ENCODE measurements at places on chromosomes 2 and 18.

DNA sequence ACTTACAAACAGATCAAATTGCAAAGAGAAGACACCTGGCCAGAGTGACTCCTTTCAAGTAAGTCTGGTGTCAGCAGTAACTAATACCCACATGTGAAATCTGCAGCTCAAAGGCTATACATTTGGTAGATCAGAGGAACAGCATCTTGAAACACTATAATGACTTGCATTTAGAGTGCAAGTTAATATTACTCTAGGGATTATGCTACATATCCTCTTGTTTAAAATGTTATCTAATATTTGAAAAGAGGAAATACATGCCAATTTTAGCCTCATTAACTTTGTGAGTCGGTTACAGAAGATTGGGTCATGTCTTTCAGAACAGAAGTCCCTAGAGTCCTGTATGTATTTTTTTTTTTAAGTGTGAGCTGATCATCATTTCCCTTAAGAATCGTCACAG is 15.2 kb downstream of the LANCL1 start:
- no peak for DNase-seq

DNA sequence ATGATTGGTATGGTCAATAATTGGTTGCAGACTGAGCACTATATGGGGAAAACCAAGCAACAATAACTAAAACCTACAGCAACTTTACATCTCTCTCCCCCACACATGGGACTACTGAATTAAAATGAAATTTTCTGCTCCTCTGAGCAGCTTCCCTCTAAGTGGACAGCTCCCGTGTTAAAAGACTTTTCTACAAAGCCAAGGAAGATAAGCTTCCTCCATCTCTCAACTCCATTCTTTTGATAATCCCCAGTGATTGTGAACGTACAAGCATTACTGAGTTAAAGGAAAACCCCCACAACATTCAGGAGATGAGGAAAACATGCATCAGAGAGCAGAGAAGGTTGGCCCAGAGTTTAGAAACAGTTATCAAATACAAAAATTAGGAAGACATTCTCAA is 21.9 kb downstream of the CCBE1 start:
- DNase-seq = no peak

- peak; percentile 100 for DNase-seq
These were observed 6.1 kb downstream of the CHMP1B start for GRCh38 chr18:11857177-11857887.

GRCh38 chr2:109690822-109691541 is 76.8 kb downstream of the SOWAHC start:
- DNase-seq = peak; percentile 22

- DNase-seq = no peak
These were observed 12.0 kb upstream of the DGUOK start for GRCh38 chr2:73914667-73915066.

GRCh38 chr18:11071300-11071699 is 78.1 kb downstream of the PIEZO2 start:
- DNase-seq = no peak

DNA sequence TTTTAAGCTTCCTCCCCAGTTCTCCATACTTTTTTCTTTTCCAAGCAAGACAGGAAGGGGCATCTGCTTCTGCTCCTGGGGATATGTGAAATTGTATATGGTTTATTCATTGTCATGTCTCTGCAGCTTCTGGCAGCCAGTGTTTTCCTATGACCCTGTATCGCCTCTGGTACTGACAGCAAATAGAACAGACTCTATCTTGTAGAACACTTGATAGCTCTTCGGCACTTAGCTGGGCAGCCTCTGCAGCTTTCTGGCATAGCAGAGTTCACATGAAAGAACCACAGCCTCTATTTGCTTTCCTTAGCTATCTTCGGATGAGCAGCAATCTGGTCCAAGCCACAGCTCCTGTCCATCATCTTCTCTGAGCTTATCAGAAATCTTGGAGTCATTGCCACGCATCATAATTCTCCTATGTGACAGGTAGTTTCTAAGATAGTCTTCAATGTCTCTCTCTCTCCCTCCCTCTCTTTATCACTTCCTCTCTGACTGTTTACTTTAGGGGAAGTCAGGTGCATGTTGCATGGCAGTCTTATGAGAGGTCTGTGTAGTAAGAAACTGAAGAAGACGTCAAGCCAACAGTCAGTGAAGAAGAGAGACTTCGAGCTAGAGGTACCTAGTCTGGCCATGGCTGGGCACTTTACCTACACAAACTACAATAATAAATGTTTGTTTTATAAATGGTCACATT is 627.7 kb upstream of the CDH2 start:
- DNase-seq = no peak

- DNase-seq = no peak
These were observed 125.6 kb downstream of the PTRHD1 start for GRCh38 chr2:24667542-24667941.

GRCh38 chr2:195466427-195466826 is 190.6 kb upstream of the SLC39A10 start:
- no peak for DNase-seq

GRCh38 chr18:26476697-26477096 is 71.7 kb downstream of the KCTD1 start:
- DNase-seq = no peak

DNA sequence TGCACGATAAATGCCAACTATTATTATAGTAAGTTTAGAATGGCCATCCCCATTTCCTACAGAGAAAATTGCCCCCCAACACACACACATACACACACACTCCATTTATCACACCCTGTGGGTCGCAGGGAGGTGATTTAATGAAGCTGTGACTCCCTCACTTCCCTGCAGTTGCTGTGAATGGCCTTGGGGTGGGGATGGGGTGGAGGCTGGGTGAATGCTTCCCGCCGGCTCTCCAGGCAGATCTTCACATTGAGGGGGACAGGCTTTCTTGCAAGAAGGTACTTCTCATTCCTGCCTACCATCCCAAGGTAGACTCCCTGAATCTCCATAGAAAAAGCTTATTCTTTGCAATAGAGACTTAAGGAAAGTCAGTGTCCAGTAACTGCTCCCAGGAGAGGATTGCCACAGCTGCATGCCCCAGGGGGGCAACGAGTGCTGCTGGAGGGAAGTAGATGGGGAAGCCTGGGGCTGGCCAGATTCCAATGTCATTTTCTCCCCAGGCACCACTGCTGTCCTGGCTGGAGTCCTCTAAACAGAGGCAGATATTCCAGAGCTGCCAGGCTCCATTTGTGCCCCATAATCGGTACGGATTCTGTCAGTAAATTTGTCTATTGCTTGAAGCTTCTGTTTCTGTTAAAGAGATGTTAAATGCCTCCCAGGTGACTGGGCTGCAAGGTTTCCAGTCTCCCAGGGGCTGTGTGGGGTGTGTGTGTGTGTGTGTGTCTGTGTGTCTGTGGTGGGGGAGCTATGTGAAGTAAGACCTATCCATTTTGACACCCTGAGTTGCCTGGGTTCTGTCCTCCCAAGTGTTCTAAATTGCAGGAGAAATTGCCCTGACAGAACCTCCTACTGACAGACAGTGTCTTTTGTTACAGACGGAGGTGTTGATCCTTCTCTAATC is 265.5 kb downstream of the SRBD1 start:
- DNase-seq = no peak

DNA sequence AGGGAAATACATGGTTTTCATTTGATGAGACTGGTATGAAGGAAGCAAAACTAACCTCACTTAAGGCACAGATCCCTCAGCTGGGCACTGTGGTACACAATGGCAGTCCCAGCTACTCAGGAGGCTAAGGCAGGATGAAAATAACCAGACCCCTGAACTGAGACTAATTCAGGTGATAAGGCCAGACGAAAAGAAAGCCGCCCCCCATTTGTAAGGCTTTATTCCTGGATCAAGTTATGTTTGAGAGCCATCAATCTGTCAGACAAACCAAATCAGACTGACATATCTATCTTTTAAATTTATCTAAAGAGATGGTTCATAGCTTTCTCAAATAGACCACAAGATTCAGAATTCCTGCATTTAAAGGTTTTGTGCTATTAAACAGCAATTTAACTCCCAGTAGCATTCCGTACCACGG is 4.1 kb downstream of the SRSF7 start:
- no peak for DNase-seq

DNA sequence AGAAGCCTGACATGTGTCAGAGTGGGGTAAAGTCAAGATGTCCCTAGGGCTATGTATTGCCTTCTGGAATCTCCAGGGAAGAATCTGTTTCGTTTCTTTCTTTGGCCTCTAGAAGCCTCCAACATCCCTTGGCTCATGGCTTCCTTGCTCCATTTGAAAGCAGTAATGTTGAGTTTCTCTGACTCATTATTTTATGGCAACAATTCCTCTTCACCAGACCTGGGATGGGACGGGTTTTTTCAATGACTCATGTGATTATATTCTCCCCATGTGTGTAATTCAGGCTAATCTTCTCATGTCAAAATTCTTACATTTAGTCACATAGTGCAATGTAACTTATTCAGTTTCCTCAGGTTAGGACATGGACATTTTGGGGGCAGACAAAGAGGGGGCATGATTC is 1038.6 kb downstream of the CBLN2 start:
- DNase-seq = no peak

DNA sequence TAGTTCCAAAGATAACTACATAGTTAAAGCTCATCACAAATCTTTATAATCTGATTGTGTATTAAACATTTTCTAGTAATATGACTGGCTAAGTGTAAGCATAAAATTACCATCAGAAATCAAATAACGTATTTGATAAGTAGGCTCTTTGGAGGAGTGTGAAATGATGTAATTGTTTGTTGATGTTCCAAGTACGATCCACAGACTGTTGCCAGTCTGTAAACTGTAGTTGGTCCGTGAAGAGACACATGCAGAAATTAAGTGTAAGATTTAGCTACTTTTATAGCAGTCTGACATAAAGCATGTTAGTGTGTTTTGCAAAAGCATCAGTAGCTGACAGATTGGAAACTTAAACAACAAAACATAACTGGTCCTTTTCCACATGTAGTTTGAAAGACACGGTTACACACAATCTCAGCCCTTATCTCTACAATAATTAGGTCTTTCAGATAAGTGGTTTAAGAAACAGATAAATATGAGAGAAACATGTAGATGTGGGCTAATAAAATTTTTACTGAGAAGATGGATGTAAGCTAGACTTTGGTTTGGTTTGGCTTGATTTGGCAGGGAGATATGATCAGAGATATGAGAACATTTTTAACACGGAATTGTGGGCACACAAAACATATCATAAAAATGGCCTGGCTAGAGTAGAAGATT is 115.0 kb upstream of the EPB41L5 start:
- DNase-seq = no peak

- DNase-seq = no peak
These were observed 33.0 kb downstream of the CYRIA start for GRCh38 chr2:16632598-16632997.

DNA sequence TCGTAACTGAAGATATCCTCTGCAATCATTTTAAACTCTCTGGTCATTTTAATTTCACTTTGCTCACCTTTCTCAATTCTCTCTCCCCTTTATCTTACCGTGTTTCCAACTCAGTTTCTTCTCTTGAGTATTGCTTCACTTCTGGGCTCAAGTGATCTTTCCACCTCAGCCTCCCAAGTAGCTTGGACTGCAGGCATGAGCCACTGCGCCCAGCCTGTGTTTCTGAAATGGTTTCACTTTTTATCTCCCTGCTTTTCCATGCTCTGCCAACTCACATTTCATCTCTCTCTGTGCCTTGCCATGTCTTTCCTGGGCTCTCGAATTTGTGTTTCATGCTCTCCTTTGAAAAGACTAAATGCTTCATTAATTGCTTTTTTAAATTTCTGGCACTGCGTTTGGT is 30.5 kb upstream of the TMEM131 start:
- no peak for DNase-seq

DNA sequence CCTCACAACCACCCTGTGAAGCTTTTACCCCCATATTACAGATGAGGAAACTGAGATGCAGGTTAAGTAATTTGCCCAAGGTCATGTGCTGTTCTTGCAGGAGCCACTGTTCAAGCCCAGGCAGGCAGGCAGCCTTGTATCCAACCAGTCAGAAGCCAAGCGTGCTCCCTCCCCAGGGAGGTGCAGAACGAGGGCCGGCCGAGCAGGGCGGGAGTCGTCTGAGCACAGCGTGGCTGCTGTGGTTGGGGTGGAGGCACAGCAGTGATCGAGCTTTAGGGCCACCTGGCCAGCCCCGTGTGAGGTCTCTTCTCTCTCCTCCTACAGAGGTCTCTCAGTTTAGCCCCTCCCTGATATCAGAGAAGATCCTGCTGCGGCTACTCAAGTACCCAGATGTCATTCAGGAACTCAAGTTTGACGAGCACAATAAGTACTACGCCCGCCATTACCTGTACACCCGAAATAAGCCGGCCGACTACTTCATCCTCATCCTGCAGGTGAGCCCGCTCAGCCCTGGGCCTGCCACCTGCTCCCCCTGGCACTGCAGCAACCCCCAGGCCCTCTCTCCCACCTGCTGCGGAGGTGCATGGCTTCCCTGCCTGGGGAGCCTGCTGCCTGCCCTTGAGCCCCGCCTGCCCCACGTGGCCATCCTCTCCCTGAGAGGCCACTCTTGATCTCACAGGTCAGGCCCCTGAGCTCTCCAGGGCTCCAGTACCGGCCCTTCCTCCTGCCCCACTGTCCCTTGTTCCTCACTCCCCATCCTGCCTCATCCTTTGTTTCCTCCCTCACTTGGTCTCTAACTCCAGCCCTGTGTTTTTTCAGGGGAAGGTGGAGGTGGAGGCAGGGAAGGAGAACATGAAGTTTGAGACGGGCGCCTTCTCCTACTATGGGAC is 17.1 kb upstream of the CNNM3 start:
- DNase-seq = no peak

GRCh38 chr2:5977477-5977876 is 285.3 kb downstream of the SOX11 start:
- DNase-seq = no peak

- peak; percentile 96 for DNase-seq
These were observed 74.2 kb downstream of the RAB31 start for GRCh38 chr18:9782073-9782857.

- no peak for DNase-seq
These were observed 274.8 kb upstream of the HS6ST1 start for GRCh38 chr2:128593518-128593878.

GRCh38 chr2:98376301-98376910 is 30.1 kb downstream of the CNGA3 start:
- DNase-seq = no peak

DNA sequence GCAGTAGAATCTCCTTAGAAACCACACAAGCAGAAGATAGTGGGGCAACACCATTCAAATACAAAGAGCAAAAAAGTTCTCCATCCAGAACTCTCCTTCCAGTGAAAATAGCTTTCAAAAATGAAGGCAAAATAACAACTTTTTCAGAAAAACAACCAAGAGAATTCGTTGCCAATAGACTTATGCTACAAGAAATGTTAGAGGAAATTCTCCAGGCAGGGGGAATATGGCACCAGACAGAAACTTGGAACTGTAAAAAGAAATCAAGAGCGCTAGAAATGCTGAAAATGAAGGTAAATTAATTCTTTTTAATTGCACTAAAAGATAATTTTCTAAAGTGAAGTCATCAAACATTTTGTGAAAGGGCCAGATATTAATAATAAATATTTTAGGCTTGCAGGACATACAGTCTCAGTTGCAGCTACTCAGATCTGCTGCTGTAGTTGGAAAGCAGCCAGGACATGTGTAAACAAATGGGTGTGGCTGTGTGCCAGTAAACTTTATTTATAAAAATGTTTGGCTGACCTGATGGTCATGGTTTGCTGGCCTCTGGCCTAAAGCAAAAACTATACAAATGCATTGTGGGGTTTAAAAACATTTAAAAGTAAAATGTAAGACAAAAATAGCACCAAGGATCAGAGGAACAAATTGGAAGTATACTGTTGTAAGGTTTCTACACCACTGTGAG is 73.7 kb upstream of the TGFA start:
- DNase-seq = no peak

GRCh38 chr2:98730053-98730706 is 752 bp downstream of the MGAT4A start:
- DNase-seq = no peak

GRCh38 chr2:192159736-192160135 is 35.0 kb downstream of the TMEFF2 start:
- DNase-seq = no peak

GRCh38 chr18:379681-380330 is 112.0 kb upstream of the THOC1 start:
- DNase-seq = peak; percentile 55

Measured in IMR-90 (cell line).